ENCODE measurements at places on chromosomes 2 and 18.

DNA sequence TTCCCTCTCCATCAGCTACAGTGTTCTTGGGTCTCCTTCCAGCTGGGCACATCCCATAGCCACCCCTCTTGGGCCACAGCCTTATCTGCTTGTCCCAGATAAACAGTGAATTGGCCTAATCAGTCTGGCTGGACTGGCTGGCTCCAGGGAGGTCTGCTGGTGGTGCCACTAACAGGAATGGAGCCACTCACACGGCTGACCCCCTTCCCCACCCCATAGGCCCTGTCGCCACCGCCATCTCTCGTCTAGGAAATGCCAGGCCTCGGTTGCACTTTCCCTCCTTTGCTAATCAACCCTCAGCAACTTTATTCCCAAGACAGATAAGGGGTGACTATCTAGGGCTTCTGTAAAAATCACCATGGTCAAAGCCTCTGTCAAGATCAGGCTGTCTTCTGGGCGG is 23.0 kb upstream of the TNP1 start:
- DNase-seq: no peak

GRCh38 chr2:173997269-173997668 is 32.1 kb upstream of the SP3 start:
- no peak for DNase-seq

- DNase-seq: no peak
Measured at GRCh38 chr2:96389736-96390135, 54.2 kb downstream of the NCAPH start.

- no peak for DNase-seq
Measured at GRCh38 chr2:55871637-55872036, 51.9 kb downstream of the EFEMP1 start.

DNA sequence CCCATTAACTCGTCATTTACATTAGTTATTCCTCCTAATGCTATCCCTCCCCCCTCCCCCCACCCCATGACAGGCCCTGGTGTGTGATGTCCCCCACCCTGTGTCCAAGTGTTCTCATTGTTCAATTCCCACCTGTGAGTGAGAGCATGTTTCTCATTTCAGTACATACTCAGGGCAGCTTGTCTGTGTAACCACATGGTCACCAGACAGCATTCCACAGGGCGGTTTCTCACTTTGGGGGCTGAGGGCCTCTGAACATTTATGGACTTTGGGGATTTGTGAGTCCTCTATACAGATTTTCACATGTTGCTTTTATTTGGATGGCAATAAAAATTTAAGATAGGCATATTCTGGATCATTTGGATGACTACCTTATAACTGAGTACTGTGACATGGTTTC is 84.0 kb downstream of the LYPD6B start:
- peak; percentile 23 for DNase-seq

GRCh38 chr2:126627643-126628042 is 28.3 kb upstream of the GYPC start:
- no peak for DNase-seq

- DNase-seq: no peak
Measured at GRCh38 chr18:57214976-57215375, 68.1 kb downstream of the BOD1L2 start.

DNA sequence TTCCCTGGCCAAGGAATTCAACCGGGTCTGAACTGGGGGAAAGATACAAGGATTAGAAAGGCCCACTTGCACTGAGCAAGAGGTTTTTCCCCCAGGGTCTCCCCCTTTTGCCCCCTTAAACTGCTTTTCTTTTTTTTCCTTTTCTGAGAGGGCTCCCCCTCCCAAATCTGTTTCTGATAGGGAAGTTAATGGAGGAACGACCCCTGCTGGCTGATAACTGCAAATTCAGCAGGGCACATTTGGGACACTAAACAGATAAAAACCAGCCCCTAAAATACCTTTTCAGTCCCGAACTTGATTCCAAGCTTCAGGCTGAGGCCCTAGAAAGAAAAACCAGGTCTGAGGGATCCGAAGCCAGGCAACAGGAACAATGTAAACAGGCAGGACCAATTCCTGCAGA is 1012.4 kb upstream of the CRIM1 start:
- DNase-seq: no peak

GRCh38 chr2:206968134-206969086 is 29.1 kb downstream of the CPO start:
- DNase-seq: peak; percentile 5

- DNase-seq: no peak
Measured at GRCh38 chr2:119728421-119728820, 31.3 kb upstream of the PTPN4 start.

Data from fibroblast of skin of scalp (primary cell).